ENCODE measurements at places on chromosomes 7 and 10.

DNA sequence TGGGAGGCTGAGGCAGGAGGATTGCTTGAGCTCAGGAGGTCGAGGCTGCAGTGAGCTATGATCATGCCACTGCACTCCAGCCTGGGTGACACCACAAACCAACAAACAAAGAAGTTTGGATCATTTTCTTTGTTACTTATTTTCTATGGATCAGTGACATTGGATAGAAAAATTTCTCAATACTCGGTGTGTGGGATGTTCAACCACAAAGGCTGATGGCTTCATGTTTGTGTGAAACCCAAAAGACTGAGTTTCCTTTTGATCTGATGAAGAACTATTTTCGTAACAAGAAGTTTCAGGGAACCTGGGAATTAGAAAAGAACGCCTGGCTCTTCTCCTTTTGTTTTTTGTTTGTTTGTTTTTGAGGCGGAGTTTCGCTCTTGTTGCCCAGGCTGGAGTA, 104.0 kb downstream of the HOXA1 start:
- DNase-seq, result peak; percentile 70

DNA sequence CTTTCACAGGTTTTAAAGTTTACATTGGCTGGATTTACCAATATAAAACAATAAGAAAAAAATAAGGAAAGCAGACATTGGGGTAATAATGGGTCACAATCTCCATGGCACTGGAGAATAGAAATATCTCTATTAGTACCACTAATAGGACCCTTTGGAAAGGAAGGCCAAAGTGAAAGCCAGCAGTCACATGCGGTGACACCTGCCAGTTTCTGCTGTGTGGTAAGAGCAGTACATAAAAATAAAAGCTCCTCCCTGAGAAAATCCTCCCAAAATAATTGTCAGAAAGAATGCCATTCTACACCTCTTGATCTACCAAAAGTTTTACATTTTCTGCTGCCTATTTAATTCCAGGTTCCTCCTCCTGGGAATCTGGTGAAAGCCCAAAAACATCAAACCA, 30.4 kb upstream of the SLC13A1 start:
- no peak for DNase-seq

DNA sequence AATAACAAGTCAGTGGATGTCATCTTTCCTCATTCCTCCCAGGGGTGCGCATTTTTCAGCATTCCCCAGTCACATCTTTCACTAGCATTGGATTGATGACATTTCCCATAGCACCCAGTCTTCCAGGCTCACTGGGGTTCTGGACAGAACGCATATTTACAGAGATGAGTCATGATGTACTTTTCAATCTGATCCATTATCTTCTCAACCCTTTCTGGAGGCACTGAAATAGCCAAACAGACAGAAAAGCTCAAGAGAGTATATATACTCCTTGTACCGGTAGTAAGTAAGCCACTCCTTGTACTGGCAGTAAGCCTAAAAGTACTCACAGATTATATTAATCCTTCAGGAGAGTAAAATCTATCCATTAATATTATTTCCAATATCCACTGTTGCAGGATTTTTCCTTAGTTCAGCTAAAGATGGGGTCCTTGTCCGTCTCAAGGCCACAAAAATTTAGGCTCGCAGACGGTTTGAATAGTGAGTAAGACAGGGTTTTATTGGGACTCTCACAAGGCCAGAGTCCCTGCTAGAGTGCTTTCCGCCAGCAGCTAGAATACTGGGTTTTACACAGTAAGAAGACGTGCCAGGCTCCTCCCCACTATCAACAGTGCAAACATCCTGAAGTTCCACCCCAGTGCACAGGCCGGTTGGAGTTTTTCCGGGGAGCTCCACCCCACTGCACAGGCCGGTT, 60.8 kb downstream of the MDH2 start:
- DNase-seq, result no peak

GRCh38 chr7:36278620-36279172, 111.0 kb upstream of the ANLN start:
- DNase-seq, result no peak

DNA sequence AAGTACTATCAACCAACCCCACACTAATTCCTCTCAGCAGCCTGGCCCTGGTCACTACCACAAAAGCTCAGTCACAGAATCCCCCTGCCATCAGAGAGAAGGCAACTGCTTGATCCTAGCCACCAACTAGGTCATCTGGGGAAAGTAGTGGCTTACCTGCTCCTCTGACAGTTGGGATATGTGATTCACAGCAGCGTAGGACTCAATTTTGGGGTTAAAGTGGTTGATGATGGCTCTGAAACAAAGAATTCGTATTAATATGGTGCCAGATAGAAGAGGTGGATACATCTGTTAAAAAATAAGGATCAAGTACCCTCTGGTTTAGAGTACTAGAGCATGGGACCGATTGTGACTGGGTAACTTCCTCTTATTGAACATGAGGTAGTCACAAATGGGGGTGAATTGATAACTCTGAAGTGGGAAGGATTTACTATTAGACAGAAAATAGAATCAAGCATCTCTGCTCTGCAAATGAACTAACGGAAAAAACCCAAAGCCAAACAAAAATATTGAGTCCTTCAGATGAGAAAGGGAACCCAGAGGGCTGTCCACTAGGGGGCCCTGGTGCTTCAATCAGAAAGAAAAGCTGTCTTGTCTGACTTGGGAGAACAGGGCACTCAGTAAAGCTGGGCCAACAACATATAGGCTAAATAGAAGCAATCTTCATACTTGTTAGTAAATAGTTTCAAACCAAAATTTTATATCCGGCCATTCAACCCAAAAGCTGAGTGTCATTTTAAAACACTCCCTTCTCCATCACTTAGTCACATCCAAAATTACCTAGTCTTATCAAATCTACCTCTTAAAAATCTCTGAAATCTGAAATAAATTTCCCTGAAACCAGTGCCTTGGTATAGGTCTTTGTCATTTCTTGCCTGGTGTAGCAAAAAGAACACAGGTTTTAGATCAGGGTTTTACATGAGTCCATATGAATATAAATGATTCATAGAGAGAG, 45.9 kb upstream of the KCNIP2 start:
- DNase-seq, result peak; percentile 55

DNA sequence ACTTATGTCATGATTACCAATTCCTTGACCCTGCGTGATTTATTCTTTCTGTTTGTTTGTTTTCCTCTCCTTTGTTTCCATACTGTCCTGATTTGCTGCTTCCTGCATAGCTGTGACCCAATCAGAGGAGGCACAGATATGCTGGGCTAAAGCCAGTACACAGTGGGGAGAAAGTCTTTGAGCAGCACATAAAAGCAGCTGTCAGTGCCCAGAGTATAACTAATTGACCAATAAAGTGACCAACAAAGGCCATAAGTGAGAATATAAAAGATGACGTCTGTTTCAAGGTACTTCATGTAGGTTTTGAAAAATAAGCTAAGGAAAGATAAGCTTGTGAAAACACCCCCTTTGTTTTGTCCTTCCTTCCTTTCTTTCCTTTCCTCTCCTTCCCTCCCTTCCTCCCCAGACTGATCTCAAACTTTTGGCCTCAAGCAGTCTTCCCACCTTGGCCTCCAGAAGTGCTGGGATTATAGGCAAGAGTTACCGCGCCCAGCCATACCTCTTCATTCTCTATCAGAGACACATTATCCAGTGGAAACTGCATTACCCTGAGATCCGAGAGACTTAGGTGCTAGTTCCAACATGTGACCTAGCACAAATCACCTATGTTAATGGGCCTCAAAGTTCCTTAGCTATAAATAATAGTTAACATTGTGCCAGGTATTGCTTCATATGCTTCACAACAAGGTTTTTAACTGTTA, 17.0 kb downstream of the BCAP29 start:
- no peak for DNase-seq

- DNase-seq, result no peak
Observed at GRCh38 chr10:89924261-89924660, 222.9 kb downstream of the KIF20B start.

- no peak for DNase-seq
Observed at GRCh38 chr7:3949242-3949640, 648.2 kb downstream of the SDK1 start.

DNA sequence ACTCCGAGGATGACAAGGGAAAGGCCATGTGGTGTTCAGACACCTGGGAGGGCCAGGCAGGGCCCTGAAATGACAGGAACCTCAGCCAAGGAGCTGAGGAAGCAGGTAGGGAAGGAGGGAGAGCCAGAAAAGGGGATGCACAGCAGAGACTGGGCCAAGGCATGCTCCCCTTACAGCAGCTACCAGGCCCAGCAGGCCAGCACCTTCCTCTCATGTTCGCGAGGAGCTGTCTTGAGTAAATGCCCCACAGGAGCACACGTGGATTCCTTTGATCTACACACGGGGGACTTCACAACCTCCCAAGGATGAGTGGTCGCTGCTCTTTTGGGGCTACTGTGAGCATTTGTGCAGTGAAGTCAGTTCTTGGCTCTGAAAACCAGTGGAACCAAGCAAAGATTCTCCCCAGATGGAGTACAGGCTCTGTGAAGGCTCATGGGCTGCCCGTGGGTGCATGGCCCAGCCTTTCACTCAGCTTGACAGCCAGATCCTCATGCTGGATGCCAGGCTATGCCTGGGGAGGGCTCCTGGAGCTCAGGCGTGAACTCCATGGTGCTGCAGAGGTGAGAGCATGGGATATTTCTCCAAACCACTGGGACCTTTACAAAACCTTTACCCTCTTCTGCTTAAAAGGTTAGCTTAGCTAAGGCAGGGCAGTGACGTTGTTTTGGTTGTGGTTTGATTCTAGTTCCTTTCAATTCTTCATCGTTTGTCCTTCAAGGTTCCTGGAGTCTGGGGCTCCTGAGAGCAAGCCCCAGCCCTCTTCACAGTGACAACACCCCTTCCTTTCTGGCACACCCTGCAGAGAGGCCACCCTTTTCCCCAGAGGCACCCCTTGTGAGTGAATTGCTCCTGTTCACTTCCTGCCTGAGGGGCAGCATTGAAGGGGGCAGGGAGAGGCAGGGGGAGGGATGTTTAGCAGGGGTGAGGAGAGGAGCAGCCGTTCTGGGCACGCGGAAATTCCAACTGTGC, 74.2 kb upstream of the ZPBP start:
- no peak for DNase-seq

- DNase-seq, result no peak
Observed at GRCh38 chr7:69739190-69739589, 140.9 kb downstream of the AUTS2 start.

DNA sequence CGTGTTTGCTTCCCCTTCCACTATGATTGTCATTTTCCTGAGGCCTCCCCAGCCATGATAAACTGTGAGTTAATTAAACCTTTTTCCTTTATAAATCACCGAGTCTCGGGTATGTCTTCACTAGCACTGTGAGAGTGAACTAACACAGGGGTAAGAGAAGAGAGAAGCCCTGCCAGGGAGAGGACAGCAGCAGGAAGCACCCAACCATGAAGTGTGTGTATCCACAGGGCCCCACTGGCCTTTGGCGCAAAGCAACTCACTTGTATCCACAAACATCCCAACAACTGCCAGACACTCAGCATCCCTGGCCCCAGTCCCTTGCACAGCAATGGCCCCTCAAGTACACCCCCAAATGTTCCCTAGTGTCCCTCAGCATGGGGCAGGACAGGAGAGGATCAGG, 115.1 kb downstream of the MAD1L1 start:
- DNase-seq, result no peak

- peak; percentile 42 for DNase-seq
Observed at GRCh38 chr7:123719197-123719721, 29.5 kb downstream of the WASL start.

- DNase-seq, result no peak
Observed at GRCh38 chr7:33673029-33673700, 232.2 kb upstream of the BMPER start.

GRCh38 chr7:123871998-123872867, 27.3 kb downstream of the HYAL4 start:
- DNase-seq, result peak; percentile 35

DNA sequence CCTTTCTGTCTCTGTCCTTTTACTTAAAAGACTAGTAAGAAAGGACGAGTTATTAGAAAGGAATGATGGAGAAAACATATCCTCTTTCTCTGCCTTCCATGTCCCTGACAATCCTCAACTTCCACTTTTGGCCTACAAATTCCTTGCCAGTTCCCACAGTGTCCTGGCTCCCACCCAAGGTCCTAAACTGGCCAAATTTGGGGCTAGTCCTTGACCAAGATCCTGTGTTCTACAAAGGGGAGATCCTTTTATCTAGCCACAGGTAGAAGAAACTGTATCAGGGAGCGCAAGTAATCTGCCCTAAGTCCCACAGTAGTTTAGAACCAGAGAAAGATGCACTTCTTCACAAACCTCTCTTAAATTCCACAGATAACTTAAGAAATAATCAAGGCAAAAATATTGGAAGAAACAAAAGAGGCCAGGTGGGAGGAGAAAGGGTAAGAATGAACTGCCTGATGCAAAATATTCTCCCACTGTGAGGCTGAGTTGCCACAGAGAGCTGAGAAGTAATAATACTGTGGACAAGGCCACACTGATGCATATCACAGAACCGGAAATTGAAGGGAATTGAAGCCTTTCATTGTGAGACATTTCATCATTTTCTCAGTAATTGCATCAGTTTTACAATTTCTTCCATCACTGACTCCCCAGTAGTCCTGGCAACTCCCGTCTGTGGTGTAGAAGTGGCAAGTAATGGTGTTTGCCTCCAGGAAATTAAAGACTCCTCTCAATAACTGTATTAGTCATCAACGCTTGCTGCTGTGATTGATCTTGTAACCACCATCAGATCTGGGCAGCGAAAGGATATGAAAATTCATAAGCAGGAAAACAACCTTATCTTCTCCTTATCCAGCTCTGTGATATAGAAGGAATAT, 47.2 kb downstream of the DNAJC12 start:
- DNase-seq, result peak; percentile 89

- no peak for DNase-seq
Observed at GRCh38 chr7:82405301-82405700, 38.3 kb downstream of the CACNA2D1 start.

DNA sequence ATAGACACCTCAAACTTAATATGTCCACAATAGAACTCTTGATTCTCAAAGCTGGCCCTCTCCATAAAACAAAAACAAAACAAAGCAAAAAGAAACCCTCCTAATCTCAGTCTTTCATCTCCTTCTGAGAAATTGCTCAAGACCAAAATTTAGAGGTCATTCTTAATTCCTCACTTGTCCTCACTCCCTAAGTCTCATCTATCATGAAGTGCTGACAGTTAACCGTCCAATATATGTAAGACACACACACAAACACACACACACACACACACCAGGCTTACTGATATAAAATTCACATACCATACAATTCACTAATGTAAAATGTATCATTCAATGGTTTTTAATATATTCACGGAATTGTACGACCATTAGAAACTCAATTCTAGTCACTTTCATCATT, 17.0 kb upstream of the SVIL start:
- DNase-seq, result no peak

GRCh38 chr7:154581251-154581890, 421.6 kb downstream of the PAXIP1 start:
- DNase-seq, result no peak

- DNase-seq, result no peak
Observed at GRCh38 chr7:42181566-42181965, 55.4 kb downstream of the GLI3 start.

GRCh38 chr7:115883629-115884028, 146.9 kb downstream of the TFEC start:
- no peak for DNase-seq

DNA sequence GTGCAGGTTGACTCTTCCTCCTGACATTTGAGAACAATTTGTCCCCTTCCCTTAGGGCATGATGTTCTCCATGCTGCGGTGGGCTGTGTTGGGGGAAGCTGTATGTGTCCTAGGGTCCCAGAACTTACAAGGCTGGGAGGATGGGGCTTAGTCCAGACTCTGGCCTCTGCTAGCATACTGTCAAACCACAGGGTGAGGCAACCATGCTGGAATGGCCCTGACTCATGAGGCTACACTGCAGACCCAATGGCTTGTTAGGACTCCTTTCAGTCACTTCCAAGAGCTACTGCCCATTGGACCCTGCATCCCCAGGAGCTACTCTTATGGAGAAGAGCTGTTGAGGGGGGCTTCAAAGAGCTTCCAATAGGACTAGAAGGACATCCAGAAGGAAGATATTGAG, 20.1 kb upstream of the FAM170B start:
- DNase-seq, result peak; percentile 34
